Progenitor cell of endocrine pancreas (in vitro differentiated cells): ENCODE measurements at places on chromosomes 2 and 18.
A peak's percentile ranks its signal among the peaks of the same experiment; 100 is the strongest.

DNA sequence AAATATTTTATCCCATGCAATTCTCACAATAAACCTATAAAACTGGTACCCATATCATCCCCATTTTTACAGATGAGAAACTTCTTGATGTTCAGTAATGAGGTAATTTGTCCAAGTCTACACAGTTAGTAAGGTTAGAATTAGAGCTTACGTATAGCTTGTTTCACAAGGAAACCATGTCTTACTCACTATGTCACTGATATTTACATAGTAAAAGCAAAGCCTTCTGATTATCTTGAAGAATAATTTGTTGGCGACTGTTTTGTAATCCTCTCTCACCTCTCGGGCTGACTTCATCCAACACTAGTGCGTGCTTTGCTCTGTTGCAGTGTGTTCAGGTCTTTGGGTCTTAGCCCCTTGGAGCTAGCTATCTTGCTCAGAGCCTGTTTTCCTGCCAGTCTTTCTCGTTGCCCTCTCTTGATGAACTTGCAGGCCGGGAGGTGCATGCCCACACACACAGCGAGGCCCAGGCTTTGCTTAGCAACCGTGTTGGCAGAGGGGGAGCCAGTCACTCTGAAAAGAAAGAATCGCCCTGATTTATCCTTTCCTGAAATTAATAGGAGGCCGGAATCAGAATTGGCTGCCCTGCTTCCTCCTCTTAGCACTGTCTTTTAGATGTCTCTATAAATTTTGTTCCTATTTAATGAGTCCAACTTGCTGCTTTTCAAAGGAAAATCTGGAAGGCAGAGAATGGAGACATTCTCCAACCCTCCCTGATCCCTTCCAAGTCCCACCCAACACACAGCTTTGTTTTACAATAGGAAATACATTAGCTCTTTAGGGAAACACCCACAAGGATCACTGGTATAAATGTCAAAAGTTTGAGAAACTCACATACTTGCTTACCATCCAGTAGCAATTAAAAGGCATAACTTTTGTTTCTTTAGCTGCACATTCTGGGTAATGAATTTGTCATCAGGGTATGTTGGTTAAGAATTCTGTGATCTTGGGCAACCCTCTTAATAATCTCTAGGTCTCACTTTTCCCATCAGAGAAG, 97.6 kb upstream of the SEC11C start:
- DNase-seq = no peak

GRCh38 chr2:205495819-205496218, 186.5 kb upstream of the NRP2 start:
- no peak for DNase-seq

DNA sequence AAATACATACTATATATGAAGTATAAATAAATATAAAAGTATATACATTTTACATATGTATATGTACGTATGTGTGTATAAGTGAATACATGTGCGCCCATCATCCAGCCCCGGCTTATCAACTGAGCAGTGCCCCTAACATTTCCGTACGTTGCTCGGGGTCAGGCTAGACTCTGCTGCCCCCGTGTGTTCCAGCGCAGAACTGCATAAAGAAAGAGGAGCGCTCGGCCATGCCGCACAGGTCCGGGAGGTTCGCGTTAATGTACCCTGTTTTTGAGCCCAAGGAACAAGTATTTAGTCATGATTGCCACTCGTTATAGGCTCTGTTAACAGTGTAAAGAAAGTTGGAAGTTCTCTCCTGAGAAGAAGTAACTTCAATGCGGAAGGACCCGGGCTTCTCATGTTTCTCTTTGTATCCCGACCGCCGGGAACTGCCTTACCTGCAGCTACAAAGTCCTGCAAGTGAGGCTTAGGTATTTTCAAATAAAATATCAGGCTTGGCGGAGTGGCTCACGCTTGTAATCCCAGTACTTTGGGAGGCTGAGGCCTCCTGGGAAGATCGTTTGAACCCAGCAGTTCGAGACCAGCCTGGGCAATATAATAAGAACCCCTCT, 55.7 kb downstream of the CD8B2 start:
- DNase-seq = peak; percentile 76

DNA sequence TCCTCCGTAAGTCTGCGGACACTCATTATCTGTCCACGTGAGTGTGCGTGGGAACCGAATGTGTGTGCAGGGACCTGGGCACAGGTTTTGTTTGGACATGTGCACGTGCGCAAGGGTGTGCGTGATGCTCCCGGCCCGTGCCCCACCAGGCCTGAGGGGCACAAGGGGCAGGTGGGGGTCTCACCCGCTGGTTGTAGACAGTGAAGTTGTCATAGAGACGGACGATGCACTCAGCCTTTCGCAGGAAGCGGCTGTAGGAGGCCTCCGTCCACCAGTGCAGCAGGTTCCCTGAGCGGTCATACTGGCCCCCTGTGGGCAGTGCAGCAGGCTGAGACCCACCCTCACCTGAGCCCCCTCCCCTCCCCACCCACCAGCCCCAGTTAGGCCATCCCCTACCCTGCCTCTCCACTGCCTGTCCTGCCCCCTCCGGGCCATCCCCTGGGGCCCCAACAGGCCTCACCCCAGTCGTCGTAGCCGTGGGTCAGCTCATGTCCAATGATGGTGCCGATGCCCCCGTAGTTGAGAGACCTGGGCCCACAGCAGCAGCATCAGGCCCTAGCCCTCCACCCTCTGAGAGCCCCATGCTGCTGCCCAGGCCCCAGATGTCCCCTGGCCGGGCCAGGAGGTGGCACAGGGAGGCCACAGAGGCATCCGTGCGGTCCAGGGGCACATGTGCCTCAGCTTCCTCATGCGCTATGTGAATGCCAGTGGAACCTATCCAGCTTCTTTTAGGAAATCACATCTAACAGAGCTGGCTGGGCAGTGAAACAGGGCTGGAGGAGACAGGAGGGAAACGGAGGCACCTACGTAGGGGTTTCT, 6.1 kb downstream of the ECEL1 start:
- DNase-seq = no peak

DNA sequence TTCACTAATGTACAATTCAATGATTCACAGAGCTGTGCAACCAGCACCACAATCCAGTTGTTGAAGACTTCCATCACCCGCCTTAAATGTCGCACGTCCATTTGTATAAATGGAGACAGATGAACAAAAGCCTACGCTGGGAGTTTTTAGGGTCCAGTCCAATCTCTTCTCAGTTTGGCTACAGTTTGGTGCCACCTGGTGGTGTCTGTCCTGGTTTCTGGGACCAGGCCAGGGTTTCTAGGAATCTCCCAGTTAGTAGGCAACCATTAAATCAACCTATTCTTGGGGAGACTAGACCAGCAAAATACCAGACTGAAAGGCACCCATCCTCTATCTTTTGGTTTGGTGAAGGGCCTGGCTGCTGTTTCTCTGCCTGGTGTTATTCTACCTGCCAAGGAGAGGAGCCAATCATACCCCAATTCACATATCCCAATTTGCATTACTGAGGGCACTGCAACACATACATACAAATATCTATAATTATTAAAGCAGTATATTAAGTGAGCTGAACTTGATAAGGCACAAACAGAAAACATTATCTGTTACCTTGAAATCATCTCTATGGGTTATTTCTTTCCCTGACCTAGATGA, 3.2 kb upstream of the DDX1 start:
- peak; percentile 35 for DNase-seq

- no peak for DNase-seq
Measured at GRCh38 chr2:240572141-240573031, 4.1 kb downstream of the RNPEPL1 start.

DNA sequence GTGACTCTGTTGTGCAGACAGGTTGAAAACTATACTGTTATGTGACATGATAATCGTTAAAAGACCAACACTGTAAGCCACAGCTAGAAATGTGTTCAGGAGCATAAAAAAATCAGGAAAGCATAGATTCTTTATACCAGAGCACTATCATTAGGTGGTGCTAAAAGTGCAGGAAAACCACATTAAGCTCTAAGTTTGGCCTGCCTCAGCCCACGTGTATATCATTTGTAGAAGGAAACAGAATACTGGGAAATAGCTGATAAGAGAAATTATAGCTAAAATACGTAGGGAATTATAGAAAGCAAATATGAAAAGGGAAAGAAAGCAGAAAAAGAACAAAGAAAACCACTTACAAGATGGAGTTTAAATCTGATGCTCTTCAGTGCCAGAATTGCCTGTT, 26.5 kb upstream of the C2orf74 start:
- DNase-seq = no peak

- DNase-seq = no peak
Measured at GRCh38 chr18:63135101-63135500, 184.5 kb downstream of the BCL2 start.
